Tracheal epithelial cell (primary cell): ENCODE measurements at places on chromosomes 1 and 21. TPM values are rescaled to one million over a fixed set of nuclear protein-coding genes. Genes with fewer than 3 reads are reported as not detected.

The ERICH3 gene
- total RNA-seq = under 0.01 TPM in 1 of 2 replicates, not detected in the other

The ETNK2 gene
- total RNA-seq = 24.3 and 96.3 TPM in 2 replicates

The DNAH14 gene
- 11.1 and 21.0 TPM in 2 replicates for total RNA-seq

The NEXN gene
- total RNA-seq = 0.21 and 0.48 TPM in 2 replicates

The AK5 gene
- total RNA-seq = 6.5 TPM in 1 of 2 replicates, not detected in the other

The GOLT1A gene
- 1.4 and 4.5 TPM in 2 replicates for total RNA-seq

The NR1I3 gene
- total RNA-seq = not detected in 2 replicates

The SYT2 gene
- under 0.01 TPM in 1 of 2 replicates, not detected in the other for total RNA-seq

The NBPF12 gene
- 3.9 and 7.5 TPM in 2 replicates for total RNA-seq

The CLDN17 gene
- under 0.01 TPM in 1 of 2 replicates, not detected in the other for total RNA-seq

The CFAP74 gene
- total RNA-seq = not detected in 2 replicates

The SELENBP1 gene
- total RNA-seq = 3.6 and 8.5 TPM in 2 replicates

The MYOG gene
- not detected in 2 replicates for total RNA-seq

The CC2D1B gene
- 23.4 and 33.0 TPM in 2 replicates for total RNA-seq

The CASQ2 gene
- under 0.01 TPM in 1 of 2 replicates, not detected in the other for total RNA-seq

The AMY1A gene
- total RNA-seq = not detected in 2 replicates

The TNFRSF18 gene
- 0.64 and 1.9 TPM in 2 replicates for total RNA-seq

The SLC6A9 gene
- total RNA-seq = 11.9 and 14.7 TPM in 2 replicates

The FCRL4 gene
- total RNA-seq = not detected in 2 replicates

The TDRD10 gene
- not detected in 2 replicates for total RNA-seq

The CHI3L2 gene
- total RNA-seq = 0.96 TPM in 1 of 2 replicates, not detected in the other

The MIXL1 gene
- total RNA-seq = not detected in 2 replicates

The S100A4 gene
- total RNA-seq = 44.8 and 55.4 TPM in 2 replicates

The SELE gene
- total RNA-seq = 0.24 TPM in 1 of 2 replicates, not detected in the other

The LCE1C gene
- 0.24 and 1.3 TPM in 2 replicates for total RNA-seq

The KCTD3 gene
- 24.6 and 30.7 TPM in 2 replicates for total RNA-seq

The C1QTNF12 gene
- 1.9 and 2.4 TPM in 2 replicates for total RNA-seq

The TMCC2 gene
- 0.64 and 1.4 TPM in 2 replicates for total RNA-seq

The NPPB gene
- 0.48 TPM in 1 of 2 replicates, not detected in the other for total RNA-seq

The PROX1 gene
- total RNA-seq = under 0.01 and 0.43 TPM in 2 replicates

The OR2L8 gene
- total RNA-seq = not detected in 2 replicates

The FCGR2B gene
- total RNA-seq = under 0.01 TPM in 1 of 2 replicates, not detected in the other

The PTPN22 gene
- 0.21 and 0.96 TPM in 2 replicates for total RNA-seq

The TRIM58 gene
- total RNA-seq = 0.24 TPM in 1 of 2 replicates, not detected in the other

The OR2T35 gene
- not detected in 2 replicates for total RNA-seq

The KRTAP19-1 gene
- total RNA-seq = 0.24 TPM in 1 of 2 replicates, not detected in the other

The FAM78B gene
- under 0.01 and 0.21 TPM in 2 replicates for total RNA-seq

The AMPD1 gene
- not detected in 2 replicates for total RNA-seq

The MCOLN2 gene
- 1.2 TPM in 1 of 2 replicates, not detected in the other for total RNA-seq

The UMODL1 gene
- not detected in 2 replicates for total RNA-seq

The PDE9A gene
- 2.2 and 2.6 TPM in 2 replicates for total RNA-seq

The ARHGEF16 gene
- total RNA-seq = 21.0 and 34.1 TPM in 2 replicates

The LHX8 gene
- total RNA-seq = under 0.01 TPM in 1 of 2 replicates, not detected in the other

The ESRRG gene
- under 0.01 TPM in 1 of 2 replicates, not detected in the other for total RNA-seq

The WNT3A gene
- under 0.01 TPM in 1 of 2 replicates, not detected in the other for total RNA-seq

The AMY1B gene
- total RNA-seq = not detected in 2 replicates

The TACSTD2 gene
- total RNA-seq = 319 and 514 TPM in 2 replicates

The CEP85 gene
- 9.9 and 11.7 TPM in 2 replicates for total RNA-seq

The SCAF4 gene
- total RNA-seq = 1.7 and 2.1 TPM in 2 replicates

The CXADR gene
- total RNA-seq = 29.0 and 35.2 TPM in 2 replicates

The SMCP gene
- not detected in 2 replicates for total RNA-seq
